ENCODE measurements at places on chromosomes 1 and 21.

DNA sequence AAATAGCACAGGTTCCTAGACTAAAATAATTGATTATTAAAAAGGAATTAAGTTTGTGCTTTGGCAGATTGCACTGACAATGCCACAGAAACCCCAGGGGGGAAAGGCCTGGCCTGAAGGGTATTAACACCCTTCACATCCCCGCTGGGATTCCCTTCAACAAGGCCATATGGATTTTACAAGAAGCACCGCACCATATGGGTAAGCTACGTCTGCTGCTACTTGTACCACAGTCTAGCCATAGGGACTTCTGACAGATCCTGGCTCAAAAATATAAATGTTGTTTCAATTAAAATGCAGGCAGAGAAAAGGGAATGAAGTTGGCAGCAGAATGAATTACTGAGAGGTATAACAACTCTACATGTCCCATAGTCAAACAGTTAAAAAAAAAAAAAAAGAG, 101.0 kb downstream of the DENND1B start:
- DNase-seq = no peak

- no peak for DNase-seq
Measured at GRCh38 chr1:41900603-41901444, 17.9 kb downstream of the HIVEP3 start.

GRCh38 chr21:42739061-42739931, 85.9 kb downstream of the PDE9A start:
- DNase-seq = no peak

- DNase-seq = no peak
Measured at GRCh38 chr21:26042181-26042876, 128.2 kb downstream of the APP start.

GRCh38 chr1:216710055-216710454, 13.2 kb downstream of the ESRRG start:
- no peak for DNase-seq

GRCh38 chr1:1921901-1922701, 3.0 kb upstream of the TMEM52 start:
- no peak for DNase-seq

DNA sequence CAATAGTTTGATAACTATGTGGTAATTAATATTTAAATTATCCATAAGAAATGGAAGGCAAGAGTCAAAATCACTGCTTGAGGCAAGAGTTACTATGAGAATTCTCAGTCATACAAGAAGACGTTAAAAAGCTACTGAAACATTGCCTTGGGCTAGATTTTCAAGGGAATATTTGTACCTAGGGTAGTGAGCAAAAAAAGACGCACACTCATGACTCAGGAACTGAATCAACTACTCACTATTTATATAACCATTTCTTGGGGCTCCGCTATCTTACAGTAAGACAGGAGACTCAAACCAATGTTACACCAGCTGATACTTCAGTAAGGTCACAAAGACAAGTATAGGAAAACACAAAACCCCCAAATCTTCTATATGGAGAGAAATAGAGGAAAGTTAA, 151.5 kb upstream of the RNPC3 start:
- DNase-seq = no peak

GRCh38 chr1:204960306-204961125, 82.5 kb upstream of the CNTN2 start:
- DNase-seq = no peak

GRCh38 chr1:199020051-199020450, 381.2 kb downstream of the PTPRC start:
- no peak for DNase-seq

DNA sequence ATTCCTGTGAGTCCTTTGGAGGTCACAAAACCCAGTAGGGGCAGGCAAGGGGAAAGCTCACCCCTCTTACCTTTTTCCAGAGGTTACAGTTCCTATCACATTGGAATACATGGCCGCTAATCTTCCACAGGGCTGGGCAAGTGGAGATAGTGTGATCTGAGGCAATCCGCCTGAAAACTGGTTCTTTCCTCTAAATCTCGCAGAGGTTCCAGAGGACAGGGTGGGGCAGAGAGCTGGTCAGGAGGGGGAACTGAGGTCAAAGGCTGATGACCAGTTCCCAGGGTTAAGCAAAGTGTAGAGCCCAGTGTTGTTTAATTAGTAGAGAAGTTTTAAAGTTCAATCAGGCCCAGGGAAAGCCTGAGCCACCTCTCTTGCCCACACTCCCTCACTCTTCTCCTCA, at the start of gene SERPINC1:
SERPINC1 (minus strand) TSS at position 179 of the 400 bp plus-strand sequence; CDS start at position 111, 68 bp downstream.
- DNase-seq = no peak

DNA sequence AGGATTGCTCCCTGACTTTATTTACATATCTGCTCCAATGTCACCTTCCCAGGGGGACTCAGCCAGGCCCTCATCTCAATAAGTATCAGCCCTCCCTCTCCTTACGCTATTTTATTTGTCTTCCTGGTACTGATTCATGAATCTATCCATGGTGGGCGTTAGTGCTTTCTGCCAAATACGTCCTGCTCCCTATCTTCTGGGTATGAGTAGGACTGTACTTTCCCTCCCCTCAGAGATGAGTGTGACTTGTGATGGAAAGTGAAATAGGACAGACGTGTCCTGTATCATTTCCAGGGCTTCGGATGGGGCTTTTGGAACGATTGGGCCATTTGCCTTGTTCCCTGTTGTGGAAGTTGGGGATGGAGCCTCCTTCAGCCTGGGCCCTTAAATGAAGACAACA, 47.5 kb downstream of the FOXO6 start:
- DNase-seq = no peak

DNA sequence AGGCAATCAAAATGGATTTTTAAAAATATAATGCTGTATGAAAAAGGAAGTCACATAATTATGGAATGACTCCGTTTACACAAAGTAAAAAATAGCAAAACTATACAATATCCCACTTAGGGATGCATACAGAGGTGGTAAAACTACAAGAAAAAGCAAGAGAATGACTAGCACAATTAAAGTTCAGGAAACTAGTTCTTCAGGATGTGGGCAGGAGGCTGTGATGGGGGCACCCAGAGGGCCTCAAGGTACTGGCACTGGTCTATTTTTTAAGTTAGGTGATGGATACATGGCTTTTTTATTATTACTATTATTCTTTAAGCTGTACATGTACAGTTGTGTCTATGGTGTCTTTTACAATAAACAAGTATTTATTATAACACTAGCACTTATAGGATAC, 1.4 kb upstream of the ZC3H12A start:
- no peak for DNase-seq

GRCh38 chr1:93976291-93976690, 67.1 kb upstream of the GCLM start:
- DNase-seq = no peak

GRCh38 chr21:33510826-33511225, 19.3 kb upstream of the DNAJC28 start:
- no peak for DNase-seq

- DNase-seq = no peak
Measured at GRCh38 chr1:117846674-117847425, 82.6 kb downstream of the GDAP2 start.

DNA sequence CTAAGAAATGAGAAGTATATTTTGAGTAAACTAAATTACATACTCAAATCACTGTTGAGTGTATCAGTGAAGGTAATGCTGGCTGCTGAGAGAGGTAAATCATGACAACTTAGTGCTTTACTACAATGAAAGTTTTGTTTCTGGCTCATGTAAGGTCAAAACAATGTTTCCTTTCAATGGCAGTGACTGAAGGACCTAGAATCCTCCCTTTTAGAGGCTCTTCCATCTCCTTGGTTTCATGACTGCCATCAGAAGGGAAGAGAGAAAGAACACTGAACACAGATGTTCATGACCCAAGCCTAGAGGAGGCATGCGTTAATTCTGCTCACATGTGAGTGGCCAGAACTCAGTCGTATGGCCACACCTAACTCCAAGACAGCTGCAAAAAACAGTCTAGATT, 130.6 kb downstream of the AKT3 start:
- DNase-seq = no peak

DNA sequence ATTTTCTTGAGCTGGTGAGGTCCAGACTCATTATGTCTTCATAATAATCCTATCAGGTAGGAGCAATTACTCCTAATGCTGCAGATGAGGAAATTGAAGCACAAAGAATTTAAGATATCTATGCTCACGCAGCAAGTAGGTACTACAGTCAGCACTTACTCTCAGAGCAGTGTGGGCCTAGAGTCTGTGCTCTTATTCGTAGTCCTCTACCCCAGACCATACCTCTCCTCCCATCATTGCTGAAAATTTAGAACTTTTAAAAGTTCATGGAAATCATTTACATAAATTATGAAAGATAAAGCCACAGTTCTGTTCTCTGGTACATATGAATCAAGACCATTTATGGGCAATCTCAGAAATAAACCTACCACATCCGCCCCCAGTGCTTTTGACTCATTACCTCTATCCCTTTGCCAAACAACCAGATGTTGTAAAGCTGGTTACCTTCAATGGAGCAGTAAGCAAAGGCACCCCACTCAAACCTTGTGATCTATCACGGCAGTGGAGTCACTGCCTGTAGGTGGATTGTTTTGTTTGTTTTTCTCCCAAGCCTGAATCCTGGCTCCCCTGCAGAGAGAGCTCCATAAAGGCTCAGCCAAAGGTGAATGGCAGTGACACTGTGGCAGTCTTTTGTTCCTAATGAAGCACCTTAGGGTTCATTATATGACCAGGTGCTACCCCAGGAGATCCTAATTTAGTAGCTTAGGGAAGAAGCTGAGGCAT, 20.9 kb upstream of the MAN1A2 start:
- no peak for DNase-seq

- DNase-seq = no peak
Measured at GRCh38 chr21:14866859-14867765, 197.7 kb downstream of the NRIP1 start.

- DNase-seq = no peak
Measured at GRCh38 chr1:162710345-162710744, 78.1 kb downstream of the DDR2 start.

DNA sequence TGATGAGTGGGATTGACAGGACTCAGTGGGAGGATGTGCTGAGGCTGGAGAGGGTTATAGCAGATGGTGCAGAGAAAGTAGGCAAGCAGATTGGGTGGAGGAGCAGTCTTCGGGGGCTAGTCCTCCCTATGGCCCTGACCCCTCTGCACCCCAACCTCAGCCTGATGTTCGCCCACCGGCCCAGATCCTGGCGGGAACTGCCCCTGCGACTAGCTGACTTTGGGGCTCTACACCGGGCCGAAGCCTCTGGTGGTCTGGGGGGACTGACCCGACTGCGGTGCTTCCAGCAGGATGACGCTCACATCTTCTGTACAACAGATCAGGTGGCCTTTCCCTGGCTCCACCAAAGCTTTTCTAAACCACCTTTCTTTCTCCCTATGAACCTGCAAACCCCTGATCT, 9.6 kb upstream of the ECM1 start:
- no peak for DNase-seq

- DNase-seq = peak; percentile 65
Measured at GRCh38 chr1:17405898-17406759, 33.3 kb downstream of the RCC2 start.

GRCh38 chr21:34544032-34544496, 32.1 kb upstream of the KCNE1 start:
- no peak for DNase-seq

DNA sequence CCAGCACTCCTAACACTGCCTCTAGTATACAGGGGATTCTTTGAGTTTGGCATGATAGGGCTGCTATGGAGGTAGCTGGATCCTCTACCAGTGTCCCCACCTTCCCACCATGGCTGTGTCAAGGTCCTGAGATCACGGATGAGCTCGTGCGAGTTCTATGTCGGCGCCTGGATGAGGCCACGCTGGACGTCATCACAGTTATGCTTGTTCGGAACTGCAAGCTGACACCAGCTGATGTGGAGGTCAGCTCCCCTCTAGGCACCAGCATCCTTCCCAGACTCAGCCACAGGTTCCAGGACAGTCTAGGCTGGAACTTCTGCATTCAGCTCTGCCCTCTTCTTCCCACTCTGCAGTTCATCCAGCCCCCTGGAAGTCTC, 15.2 kb downstream of the HYI start:
- no peak for DNase-seq

DNA sequence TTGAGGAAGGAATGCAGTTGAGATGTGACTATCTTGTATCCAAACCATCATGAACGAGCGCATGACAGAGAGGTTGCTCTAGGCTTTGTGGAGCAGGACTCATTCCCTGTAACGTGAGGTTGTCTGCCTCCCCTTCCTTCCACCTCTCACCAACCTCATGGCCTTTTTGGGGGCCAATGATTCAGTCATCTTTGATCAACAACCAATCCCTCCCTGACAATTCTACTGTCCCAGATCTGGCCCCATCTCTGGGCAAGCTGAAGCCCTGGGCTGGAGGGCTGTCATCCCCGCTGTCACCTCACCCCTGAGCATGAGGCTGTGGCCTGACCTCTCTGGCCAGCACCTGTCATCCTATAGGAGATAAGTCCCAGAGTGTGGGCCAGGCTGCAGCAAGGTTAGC, 19.7 kb downstream of the MTARC1 start:
- no peak for DNase-seq

DNA sequence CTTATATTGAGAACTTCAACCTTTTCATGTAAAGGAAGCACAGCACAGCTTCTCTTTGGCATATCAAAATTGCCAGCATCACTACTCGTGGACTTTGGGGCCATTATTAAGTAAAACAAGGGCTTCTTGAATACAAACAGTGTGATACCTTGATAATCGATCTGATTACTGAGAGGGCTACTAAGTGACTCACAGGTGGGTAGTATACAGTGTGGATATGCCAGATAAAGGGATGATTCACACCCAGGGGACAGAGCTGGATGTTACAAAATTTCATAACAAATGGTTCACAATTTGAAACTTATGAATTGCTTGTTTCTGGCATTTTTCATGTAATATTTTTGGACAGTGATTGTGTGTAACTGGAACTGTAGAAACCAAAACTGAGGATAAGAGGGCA, 15.4 kb downstream of the HDAC1 start:
- DNase-seq = no peak

GRCh38 chr21:29730281-29730680, 209.5 kb downstream of the GRIK1 start:
- DNase-seq = no peak

GRCh38 chr1:239417986-239418640, 31.7 kb downstream of the CHRM3 start:
- no peak for DNase-seq

DNA sequence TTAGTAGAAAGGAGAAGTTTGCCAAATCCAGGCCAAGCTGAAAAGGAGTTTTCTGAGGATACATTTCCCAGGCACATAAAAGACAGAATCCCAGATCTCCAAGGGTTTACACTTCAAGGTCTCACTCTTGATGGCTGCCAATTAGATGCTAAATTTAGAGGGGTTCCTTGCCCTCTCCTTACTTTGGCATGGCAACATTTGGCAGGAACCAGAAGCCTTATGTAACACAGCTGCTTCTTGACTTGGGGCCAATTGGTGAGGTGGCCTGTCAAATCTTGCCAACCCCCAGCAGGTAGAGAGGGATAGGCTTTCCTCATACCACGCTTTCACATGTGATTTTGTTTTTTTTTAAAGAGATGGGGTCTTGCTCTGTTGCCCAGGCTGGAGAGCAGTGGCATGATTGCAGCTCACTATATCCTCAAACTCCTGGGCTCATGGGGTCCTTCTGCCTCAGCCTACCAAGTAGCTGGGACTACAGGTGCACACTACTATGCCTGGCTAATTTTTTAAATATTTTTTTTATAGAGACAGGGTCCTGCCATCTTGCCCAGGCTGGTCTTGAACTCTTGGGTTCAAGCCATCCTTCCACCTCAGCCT, 25.2 kb upstream of the NKAIN1 start:
- DNase-seq = no peak
